Posterior vena cava (tissue), 2 donors: ENCODE measurements at places on chromosomes 2 and 18. TPM values are rescaled to one million over a fixed set of nuclear protein-coding genes. Genes with fewer than 3 reads are reported as not detected.
A peak's percentile ranks its signal among the peaks of the same experiment; 100 is the strongest.

GREB1L gene
- total RNA-seq = 1.0 TPM

SGPP2 gene
- total RNA-seq = not detected

FOXD4L1 gene
- not detected for total RNA-seq

SCYGR4 gene
- total RNA-seq = not detected

SLC16A14 gene
- total RNA-seq = 5.9 TPM

CRYGC gene
- not detected for total RNA-seq

ATP6V1C2 gene
- 0.33 TPM for total RNA-seq

TANC1 gene
- 44.5 TPM for total RNA-seq

MTX2 gene
- 18.7 TPM for total RNA-seq

AQP12A gene
- not detected for total RNA-seq

STPG4 gene
- 0.52 TPM for total RNA-seq

PSMA8 gene
- not detected for total RNA-seq

GRCh38 chr2:109712746-109713145 lies 81.4 kb upstream of the RGPD5 start:
- peak; percentile 25 for DNase-seq

GRCh38 chr2:204042401-204042800 lies 105.8 kb downstream of the ICOS start:
- no peak for DNase-seq

- DNase-seq = no peak
Observed at GRCh38 chr18:58021504-58021903, 22.5 kb upstream of the NEDD4L start.

DNA sequence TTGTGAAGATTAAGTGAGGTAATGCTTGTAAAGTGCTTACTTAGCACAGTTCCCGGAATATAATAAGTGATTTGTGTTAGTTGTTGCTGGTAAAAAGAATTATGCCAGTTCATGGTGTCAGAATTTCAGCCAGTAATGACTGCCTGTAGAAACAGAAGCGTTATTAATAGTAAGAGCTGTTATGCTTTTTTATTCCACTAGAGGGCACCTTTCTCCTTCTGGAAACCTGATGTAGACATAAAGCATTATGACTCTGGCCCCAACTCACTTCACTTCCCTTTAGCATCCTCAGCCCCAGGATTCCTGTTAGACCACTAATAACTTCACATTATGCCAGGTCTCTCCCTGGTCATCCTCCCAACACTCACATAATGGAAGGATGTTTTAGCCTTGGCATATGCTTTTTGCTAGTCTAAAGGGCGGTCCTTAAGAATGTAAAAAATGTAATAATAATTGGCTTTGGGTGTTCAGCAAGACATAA lies 34.9 kb downstream of the C18orf54 start:
- no peak for DNase-seq

DNA sequence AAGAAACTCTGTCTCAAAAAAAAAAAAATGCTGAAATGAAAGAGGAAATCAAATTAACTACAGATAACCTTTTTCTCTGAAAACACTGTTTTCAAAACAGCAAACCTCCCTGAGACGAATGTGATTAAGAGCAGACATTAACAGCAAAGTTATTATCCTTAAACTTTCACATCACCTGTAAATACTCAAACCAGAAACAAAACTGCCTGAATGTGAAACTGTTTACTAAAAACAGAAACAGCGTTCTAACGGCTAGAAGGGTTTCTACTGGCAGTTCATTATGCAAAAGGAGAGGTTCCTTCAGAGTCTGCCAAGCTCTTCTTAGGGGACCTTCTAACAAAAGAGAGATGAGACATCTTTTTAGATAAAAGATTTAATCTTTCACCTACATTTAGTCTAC lies 45.9 kb downstream of the PNO1 start:
- no peak for DNase-seq

GRCh38 chr2:30686000-30686399 lies 121.2 kb downstream of the CAPN13 start:
- DNase-seq = no peak

DNA sequence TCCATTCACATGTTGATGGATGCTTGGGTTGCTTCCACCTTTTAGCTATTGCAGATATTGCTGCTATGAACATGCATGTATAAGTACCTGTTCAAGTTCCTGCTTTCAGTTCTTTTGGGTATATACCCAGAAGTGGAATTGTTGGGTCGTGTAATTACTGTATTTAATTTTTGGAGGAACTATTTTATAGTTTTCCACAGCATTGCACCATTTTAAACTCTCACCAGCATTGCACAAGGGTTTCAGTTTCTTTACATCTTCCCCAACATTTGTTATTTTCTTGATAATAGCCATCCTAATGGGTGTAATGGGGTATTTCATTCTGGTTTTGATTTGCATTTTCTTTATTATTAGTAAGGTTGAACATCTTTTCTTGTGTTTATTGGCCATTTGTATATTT lies 16.0 kb downstream of the ACTR3 start:
- DNase-seq = no peak

DNA sequence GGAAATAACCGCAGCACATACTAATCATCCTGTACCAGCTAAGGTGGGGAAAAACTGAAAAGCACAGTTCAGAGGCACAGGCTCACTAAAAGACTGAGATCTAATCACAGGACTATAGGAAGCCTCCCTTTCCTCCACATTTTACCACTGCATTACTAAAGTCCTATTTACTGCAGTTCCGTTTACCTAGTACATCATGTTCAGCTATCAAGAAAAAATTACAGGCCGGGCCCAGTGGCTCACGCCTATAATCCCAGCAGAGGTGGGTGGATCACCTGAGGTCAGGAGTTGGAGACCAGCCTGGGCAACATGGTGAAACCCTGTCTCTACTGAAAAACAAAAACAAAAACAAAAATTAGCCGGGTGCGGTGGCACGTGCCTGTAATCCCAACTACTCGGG lies 11.0 kb upstream of the NBEAL1 start:
- no peak for DNase-seq

DNA sequence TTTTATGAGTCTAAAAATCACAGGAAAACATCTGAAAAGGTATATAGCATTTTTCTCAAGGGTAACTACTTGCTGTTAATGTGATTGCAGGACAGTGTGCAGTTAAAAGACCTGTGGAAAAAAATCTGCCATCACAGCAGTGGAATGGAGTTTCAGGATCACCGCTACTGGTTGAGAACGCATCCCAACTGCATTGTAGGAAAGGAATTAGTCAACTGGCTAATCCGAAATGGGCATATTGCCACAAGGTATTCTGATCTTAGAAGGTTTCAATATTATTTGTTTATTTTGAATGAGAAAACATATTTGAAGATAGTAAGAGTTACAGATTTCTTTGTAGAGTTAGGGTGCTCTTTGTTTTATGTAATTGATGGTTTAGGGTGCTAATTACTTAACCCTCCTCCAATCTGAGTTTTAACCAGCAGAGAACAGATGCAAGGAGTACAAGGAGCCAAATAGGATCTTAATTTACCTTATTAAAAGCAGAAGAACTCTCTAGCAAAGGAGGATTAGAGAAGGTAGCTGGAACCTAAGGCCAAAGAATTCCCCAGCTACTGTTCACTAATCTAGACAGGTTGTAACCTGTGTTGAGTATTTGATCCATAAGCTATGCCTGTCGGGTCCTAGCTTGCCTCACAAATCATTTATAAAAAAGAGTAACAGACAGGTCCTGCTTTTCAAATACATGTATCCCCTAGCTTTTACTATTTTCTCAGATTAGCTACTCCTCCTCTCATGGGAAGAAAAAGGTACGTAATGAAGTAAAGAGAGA lies 35.0 kb downstream of the PIKFYVE start:
- no peak for DNase-seq

DNA sequence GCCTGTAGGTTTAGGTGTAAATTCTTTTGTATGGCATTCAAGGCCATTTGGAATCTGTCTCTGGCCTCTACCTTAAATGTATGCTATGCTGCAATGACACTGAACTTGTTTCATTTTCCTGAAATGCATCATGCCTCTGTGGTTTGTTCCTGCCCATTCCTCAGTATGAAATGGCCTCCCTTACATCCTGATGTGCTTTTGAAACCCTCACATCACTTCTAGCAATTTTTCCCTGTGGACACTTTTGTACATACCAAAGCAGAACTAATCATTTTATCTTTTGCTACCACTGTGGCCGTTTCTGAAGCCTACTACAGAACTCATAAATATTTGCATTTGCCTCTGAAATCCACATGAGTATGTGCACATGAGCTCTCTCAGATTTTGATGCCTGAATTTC lies 557.2 kb downstream of the ERBB4 start:
- no peak for DNase-seq

DNA sequence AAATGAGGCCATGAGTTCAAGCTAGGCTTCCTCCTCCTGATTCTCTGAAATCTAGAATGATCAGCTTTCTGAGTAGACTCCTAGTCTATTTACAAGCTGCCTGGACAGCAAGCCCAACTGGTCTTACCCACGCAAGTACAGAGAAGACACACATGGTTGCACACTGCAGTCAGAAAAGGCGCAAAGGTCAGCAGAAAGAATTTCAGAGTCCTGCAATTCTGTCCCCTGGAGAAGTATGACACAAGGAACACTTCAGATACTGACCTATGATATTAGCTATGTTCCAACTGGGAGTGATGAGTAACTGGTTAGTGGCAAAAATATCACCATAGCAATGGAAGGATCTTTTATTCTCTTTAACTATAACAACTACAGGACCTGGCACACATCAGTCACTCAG lies 336.1 kb upstream of the PKDCC start:
- DNase-seq = no peak

DNA sequence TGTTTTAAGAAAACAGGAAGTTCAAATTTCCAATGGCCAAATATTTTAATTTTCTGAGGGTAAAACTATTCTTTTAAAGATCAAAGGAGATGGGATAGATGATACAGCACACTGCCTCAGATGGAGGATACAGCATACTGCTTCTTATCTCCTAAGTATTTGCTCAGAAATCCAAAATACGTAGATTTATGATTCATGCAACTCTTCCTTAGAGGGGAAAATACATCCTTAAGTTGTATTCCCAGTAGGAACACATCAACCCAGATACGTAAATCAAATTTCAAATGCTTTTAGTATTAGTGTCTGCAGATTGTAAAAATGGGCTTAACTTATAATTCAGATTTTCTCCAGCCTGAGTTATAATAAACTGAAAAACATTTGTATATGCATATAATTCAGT lies 235.2 kb downstream of the ZNF385B start:
- no peak for DNase-seq

GRCh38 chr2:200156166-200156835 lies 150.2 kb upstream of the SPATS2L start:
- no peak for DNase-seq

DNA sequence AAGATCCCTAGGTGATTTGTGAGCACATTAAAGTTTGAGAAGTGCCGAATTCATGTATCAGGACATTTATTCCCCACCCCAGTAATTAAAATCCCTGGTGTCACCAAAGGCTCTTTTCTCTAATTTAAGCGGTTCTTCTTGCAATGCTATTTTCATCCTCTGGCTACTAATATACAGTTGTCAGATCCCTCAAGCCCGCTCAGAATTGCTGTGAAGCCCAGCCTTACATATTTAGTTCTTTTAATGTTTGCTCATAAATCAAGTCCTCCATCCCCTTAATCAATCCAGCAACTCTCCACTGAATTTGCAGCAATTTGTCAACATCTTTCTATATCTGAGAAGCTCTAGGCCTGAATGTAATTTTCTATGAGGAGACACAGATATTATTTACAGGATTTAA lies 437.9 kb downstream of the PIK3C3 start:
- no peak for DNase-seq

DNA sequence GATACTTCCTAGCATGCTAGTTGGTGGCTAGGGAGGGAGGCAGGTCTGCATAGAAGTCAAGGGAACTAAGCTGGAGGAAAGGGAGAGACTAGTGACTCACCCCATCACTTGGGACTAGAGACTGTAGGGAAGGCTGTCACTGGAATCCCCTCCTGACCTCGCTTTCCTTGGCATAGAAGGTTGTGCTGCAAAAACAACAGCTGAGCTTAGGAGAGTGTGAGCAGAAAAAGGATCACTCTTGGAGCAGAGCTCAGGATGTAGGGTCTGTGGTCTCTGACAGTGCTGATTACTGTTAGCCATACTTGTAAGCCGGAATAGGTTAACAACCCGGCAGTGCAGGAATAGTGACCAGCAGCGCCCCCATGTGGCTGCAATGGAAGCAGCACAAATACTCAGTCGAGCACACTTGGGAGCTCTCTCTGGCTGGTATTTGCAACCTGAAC lies 66.9 kb upstream of the SMAD2 start:
- no peak for DNase-seq

GRCh38 chr2:118013221-118013723 lies 598 bp downstream of the CCDC93 start:
- DNase-seq = peak; percentile 90

- DNase-seq = no peak
Observed at GRCh38 chr2:38214209-38214717, 138.3 kb upstream of the CYP1B1 start.

- no peak for DNase-seq
Observed at GRCh38 chr2:121356058-121356640, 71.1 kb upstream of the TFCP2L1 start.

- DNase-seq = no peak
Observed at GRCh38 chr2:79960519-79960918, 344.0 kb downstream of the LRRTM1 start.

GRCh38 chr2:235406430-235406829 lies 87.4 kb upstream of the AGAP1 start:
- no peak for DNase-seq

DNA sequence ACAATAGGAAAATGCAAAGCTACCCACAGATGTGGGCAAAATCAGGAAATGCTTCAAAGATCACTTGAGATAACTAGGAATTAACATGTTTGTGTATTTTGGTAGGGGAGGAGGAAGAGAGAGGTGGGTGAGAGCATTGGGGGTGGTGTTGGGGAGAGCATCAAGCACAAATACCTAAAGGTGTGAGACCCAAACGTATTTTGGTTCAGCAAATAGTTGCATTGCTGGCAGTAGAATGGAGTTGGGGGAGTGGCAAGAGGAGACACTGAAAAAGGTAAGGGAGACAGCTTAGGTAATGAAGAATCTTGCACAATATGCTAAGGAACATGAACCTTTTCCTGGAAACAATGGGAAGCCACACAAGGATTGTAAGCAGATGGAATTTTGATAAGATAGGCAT lies 1.5 kb upstream of the PELI1 start:
- no peak for DNase-seq

DNA sequence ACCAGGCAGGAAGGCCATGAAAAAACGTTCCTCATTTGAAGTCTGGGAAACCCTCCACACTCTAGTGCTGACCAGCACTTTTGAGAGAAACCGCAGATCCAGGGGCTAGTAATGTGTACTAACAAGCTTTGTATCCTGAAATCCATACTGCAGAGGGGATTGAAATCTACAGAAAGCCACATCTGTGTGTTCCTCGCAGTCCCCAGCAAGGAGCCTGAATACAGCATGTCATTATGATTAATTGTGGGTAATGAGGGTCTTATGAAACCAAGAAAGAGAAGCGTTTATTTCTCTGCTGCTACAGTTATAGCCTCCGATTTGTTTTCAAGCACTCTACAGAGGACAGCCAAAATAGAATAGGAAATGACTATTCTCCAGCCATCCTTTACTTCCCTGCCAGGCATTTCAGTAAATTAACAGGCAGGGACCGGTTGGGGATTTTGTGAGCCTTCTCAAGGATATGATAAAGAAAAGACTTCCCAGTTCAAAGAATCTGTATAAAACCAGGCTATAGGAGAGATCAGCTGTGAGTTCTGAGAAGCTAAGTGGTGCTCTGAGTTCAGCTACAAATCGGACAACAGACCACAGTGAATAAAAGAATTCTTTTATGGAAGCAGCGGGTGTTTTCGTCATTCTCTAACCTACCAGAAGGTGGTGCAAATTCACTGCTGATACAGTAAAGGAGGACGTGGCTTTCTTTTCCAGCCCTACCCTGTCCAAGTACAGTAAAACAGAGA lies 133.4 kb downstream of the INSIG2 start:
- DNase-seq = no peak

GRCh38 chr2:102678442-102678841 lies 59.1 kb downstream of the SLC9A2 start:
- no peak for DNase-seq

GRCh38 chr2:29841386-29842004 lies 79.9 kb downstream of the ALK start:
- DNase-seq = no peak
